ENCODE measurements at places on chromosomes 6 and 20.

DNA sequence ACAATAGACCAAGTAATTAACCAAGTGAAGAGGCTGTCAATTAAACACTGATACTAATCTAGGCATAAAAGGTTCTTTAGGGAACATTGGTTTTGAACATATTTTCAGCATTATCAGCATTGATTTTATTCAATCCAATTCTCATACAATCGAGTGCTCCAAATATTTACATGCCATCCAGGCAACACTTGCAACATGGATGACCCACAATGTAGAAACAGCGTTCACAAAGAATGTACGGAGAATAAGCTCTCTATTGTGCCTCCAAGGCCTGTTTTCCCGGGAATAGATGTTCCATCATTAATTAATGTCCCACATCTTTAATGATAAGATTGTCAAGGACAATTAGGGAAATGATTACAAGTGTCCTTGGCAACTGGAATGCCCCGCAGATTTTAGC lies 117.4 kb downstream of the RFX6 start:
- no peak for DNase-seq

DNA sequence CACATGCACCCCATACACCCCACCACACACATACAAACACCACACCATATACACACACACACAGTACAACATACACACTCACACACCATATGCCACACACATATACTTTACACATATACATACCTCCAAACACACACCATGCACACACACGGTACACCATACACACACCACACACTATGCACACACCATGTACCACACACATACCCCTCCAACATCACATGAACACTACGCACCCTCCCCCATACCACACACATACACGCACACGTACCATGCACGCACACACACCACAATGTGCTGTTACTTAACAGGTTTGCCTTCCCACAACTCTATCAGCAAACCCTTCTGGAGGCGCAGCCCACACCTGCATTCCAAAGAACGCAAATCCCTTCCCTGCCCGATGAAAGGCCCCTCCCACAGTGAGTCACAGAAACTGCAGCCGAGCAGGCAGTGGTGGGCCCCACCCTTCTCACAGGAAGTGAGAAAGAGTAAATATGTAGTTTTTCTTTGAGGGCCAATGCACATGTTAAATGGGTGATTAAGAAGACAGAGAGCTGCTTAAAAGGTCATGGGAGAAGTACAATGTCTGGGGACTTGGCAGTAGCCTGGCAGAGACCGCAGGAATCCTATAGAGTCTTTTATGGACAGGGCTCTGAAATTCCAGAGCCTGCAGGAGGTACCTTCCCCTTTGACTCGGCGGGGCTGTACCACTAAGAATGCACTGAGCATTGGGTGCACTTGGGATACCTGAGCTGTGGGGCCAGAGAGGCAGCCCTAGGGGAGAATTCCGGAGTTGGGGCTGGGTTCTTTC lies 34.1 kb upstream of the EZR start:
- no peak for DNase-seq

- no peak for DNase-seq
Observed at GRCh38 chr6:163757520-163757919, 343.0 kb downstream of the QKI start.

- no peak for DNase-seq
Observed at GRCh38 chr20:51237791-51238190, 214.9 kb upstream of the KCNG1 start.

GRCh38 chr6:80610846-80611245 lies 504.4 kb downstream of the BCKDHB start:
- no peak for DNase-seq

DNA sequence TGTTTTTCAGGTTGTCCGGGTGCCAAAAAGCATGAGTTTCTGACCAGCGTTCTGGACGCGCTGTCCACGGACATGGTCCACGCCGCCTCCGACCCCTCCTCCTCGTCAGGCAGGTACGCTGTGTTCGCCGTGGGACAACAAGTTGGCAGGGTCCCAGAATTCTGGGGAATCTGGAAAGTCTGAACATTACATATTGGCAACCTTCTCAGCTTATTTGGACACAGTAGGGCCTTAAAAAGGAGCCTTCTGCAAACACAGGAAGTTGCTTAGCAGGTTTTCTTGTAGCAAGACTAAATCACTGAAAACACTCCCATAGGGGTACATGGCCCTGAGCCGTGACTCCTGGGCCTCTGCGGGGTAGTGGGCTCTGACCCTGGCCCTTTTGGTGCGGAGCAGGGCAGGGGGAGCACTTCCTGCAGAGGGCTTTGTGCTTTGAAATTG lies 209.7 kb downstream of the SMOC2 start:
- no peak for DNase-seq

GRCh38 chr20:57930351-57930750 lies 220.5 kb upstream of the PMEPA1 start:
- DNase-seq = no peak
